Stimulated activated CD8-positive, alpha-beta memory T cell treated with anti-CD3 and anti-CD28 coated beads, Interleukin-15, amount 100 ng/mL, for 4 hours (primary cell): ENCODE measurements at places on chromosomes 7 and 10.

- no peak for DNase-seq
These were observed 2.3 kb downstream of the INSYN2A start for GRCh38 chr10:127194111-127194510.

DNA sequence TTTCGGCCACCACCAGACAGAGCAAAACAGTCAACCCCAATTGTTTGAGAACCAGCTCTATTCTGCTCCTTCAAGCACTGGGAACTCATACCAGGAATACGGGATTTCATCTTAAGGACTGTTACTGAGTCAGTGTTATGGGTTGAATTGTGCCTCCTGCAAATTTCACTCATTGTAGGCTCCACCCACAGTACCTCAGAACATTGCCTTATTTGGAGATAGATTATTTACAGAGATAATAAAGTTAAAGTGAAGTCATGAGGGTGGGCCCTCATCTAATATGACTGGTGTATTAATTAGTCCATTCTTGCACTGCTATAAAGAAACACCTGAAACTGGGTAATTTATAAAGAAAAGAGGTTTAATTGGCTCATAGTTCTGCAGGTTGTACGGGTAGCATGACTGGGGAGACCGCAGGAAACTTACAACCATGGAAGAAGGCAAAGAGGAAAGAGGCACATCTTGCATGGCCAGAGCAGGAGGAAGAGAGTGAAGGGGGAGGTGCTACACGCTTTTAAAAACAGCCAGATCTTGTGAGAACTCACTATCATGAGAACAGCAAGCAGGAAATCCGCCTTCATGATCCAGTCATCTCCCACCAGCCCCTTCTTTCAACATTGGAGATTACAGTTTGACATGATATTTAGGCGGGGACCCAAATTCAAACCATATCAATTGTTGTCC is 14.3 kb upstream of the ZNF248 start:
- no peak for DNase-seq

DNA sequence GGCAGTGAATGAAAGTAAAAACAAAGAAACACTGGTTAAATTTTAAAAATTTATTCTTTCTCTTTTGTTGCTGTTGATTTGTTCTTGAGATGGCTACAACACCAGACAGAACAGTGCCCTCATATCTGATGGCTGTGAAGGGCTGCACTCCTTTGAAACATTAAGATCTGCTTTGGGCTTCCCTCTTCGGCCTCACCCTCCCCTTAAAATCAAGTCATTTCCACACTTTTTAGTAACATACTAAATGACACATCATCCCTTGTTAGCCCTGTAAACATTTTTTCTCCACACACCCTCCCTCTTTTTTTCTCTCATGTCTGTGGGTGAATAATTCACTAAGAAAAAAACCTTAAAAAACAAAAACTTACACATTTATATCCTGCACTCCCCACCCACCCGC is 16.4 kb downstream of the IRF5 start:
- DNase-seq = no peak

DNA sequence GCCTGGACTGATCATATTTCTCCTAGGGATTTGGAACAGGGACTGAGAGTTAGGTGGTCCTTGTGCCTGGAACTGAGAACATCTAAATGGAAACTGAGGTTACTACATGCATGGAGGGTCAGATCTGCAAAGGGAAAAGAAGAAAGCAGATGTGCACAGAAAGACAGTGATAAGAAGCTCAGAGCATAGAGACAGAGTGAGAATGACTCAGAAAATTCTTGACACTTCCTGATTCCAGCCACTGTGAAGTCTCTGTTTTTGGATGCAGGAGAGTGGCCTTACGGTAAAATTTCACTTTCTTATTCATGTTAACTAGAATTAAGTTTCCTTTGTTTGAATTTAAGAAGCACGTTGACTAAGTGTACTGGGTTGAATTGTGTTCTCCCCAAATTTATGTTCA is 241.7 kb downstream of the TMEM26 start:
- no peak for DNase-seq

- DNase-seq = no peak
These were observed 118.7 kb upstream of the NEBL start for GRCh38 chr10:21015851-21016250.

GRCh38 chr7:131608116-131608500 is 51.7 kb upstream of the PODXL start:
- no peak for DNase-seq

DNA sequence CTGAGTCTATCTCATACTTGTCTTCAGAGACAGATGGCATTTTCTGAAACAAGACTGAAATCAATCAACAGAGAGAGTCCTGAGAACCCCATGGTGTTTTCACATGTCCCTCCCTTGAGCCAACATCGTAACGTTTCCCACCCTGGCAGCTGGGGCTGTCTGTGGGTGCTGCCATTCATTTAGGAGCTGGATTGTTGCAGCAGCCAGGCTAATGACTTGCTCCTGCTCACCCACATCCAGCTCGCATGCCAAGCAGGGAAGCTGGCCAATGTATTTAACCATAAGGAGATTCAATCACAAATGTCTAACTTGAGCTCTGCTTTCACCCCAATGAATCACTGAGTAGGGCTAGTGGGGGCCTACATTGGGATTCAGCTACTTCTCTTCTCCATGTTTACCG is 146.1 kb downstream of the ADRA2A start:
- DNase-seq = no peak

DNA sequence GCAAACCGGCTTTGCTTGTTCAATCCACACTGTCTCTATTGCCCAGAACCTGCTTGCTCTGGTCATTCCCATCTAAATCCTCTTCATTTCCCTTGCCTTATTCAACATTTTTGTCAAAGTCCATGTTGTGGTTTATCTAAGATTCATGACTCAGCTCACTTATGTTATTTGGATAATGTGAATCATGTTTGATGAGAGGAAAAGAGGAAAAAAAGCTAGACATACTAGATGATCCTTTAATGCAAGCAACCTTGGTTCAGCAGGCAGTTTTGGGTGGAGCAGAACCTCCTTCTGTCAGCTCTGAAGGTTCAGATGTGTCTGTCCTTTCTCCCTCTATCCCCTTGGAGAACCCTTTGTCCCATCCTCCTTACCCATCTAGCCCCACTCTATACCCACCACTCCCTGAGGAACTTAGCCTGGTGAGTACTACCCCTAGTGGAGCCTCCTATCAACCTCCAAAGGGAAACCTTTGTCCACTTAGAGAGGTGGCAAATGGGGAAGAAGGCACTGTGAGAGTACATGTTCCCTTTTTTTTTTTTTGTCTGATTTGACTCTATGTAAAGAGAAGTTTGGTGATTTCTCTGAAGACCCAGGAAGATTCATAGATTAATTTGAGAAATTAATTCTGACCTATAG is 2.1 kb upstream of the SAMD9L start:
- no peak for DNase-seq

DNA sequence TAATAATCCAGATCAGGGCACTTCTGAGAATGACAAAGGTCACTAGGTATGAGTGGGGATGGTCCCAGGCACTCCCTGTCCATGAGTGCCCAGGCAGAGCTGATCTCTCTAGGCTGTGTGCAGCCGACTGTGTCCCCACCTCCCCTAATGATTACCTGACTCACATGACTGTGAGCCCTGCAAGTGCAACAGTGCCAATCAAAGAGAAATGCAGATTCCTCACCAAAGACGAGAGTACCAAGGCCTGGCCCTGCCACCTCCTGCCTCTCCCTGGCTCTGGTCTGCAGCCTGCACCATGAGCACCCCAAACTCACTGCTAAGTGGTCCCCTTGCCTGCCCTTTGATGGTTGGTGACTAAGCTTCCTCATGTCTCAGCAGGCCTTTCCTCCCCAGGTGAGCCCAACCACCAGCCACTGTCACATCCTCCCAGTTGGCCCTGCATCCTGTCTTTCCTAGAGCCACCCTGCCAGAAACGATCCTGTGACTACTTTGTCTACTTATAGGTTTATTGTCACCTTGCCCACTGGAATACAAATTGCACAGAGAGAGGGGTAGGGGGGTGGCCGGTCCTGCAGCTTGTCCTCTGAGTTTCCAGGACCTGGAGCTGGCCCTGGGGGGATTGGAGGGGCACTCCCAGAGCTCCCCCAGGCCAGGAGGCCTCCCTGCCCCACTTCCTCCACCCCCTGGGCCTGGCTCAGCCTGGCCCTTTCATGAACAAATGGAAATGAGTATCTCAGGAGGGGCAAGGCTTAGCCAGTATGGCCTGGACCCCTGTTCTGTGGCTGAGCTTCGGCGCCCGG is 22.4 kb upstream of the GDF10 start:
- DNase-seq = no peak

DNA sequence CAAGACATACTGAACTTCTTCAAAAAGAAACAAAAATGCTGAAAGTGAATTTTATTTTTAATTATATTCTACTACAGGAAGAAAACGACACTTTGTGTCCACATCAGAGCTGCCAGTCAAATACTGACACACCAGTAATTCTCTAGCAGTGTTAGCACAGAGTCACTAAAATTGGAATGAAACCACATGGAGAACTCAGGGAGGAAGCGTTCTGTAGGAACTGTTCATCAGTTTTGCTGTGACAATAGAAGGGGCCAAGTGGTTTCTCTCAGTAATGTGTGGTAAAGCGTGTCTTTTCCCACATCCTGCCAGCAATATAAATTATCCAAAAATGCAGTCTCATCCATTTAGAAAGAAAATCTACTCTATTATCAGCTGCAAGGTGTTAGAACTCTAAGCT is 683.3 kb downstream of the GRM8 start:
- no peak for DNase-seq

- no peak for DNase-seq
These were observed 198.8 kb upstream of the YAE1 start for GRCh38 chr7:39367451-39367850.

DNA sequence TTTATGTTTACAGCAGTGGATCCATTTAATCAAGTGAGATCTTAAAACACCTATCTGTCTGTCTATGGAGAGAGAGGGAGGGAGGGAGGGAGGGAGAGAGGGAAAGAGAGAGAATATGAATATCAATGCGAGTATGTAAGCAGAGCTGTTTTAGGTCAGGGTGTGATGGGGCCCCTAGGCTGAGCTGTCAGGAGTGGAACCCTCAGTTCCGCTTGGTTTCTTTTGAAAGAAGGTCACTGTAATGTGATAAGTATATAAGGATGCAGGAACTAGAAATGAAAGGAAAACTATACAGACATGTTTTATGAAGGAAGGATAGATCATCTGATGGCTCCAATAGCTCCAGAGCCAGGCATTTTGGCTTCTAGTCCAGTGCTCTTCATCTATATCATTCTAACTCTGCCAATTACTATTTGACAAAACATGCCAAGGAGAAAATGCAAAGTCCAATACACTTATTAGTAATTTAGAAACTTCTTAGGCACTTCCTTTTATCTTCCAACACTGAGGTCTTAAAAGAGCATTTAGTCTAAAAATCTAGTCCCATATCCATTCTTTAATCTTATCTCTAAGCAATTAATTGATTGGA is 70.3 kb downstream of the NRCAM start:
- DNase-seq = no peak

- no peak for DNase-seq
These were observed 133.7 kb upstream of the CTBP2 start for GRCh38 chr10:125294109-125294508.

DNA sequence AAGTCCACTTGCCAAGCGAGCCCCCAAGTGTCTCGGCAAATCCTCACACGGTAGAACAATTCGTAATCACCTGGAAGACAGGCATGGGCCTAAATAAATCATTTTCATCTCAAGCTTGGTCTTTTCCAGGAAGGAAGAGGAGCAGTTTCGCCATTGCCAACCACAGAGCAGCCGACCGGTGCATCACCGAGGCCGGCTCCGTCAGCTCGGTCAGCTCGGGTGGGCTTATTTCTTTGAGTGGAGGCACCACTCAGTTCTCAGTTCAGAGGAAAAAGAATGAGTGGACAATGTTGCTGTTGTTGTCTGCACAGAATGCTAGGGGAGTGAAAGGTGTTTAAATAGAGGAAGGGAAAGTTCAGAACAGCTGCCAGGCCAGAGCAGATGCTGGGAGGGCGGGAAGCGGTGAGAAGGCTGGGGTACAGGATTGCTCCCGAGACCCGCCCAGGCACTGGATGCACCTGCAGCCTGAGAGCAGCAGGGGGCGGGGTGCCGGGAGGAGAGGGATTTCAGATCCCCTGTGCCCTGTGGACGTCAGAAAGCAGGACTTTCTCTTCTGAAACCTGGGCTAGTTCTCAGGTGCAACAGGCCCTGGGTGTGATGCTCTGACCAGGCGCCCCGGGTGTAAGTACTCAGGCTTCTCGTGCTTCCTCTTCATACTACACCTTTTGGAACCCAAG is 17.7 kb upstream of the IGFBP3 start:
- DNase-seq = no peak

- no peak for DNase-seq
These were observed 19.9 kb upstream of the CCNY start for GRCh38 chr10:35316218-35316967.

DNA sequence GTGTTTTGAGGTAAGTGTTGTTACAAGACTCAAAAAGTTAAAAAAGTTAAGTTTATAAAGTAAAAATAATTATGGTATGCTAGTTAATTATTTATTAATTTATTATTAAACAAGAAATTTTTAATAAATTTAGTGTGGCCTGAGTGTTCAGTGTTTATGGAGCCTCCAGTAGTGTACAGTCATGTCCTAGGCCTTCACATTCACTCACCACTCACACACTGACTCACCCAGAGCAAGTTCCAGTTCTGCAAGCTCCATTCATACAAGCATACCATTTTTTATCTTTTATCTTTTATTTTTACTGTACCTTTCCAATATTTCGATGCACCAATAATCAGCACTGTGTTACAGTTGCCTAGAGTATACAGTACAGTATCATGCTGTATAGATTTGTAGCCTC is 381.2 kb upstream of the MGMT start:
- no peak for DNase-seq

DNA sequence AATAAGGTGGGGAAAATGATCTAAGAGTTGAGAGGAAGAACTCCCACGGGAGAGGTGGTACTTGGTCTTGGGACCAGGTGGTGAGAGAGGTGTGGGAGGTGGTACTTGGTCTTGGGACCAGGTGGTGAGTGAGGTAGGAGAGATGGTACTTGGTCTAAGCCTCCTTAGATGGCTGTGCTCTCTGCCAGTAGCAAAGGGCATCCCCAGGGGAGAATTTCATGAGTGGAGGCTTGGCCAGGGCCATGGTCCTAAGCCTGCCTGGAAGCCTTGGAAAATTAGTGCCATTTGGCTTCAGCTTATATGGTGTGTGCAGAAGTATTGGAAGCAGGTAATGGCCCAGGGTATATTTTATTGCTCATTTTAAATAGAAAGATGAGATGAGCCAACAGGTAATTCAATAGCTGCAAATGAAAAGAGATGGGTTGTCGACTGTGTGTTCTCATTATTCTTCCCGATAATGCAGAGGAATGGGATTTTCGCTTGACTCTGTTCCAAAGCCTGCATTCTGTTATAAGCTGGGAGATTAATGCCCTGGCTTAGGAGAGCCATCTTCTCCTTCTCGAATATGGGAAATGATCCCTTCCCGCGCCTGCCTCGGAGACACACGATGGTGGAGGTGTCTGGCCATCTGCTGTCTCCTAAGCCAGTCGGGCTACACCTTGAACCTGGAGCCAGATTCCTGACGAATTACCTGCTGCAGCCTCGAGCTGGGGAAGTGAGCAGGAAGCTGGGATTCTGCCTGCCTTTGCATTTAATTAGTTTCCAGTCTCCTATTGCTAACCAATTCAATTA is 287.8 kb downstream of the GALNT17 start:
- no peak for DNase-seq

GRCh38 chr10:30821994-30822692 is 192.6 kb upstream of the LYZL2 start:
- no peak for DNase-seq
